Breast epithelium (tissue), 4 donors: ENCODE measurements at places on chromosomes 2 and 18. TPM values are rescaled to one million over a fixed set of nuclear protein-coding genes. Genes with fewer than 3 reads are reported as not detected.

Gene REG3A
- not detected for total RNA-seq

Gene PAX8
- total RNA-seq = under 0.01 TPM

DNA sequence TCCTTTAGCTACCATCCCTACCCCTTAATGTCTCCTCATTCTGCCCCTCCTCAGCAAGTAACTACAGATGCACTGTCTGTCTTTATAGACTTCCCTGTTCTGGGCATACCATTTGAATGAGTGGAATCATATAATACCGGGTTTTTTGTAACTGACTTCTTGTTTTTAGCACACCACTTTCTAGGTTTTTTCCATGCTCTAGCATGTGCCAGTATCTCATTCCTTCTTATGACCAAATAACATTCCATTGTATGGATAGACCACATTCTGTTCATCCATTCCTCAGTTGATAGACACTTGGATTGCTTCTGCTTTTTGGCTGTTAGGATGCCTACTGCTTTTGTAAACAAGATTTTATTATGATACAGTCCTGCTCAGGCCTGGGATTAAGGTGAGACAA, 154.7 kb downstream of the TSN start:
- no peak for DNase-seq

Gene DSG4
- not detected for total RNA-seq

Gene RIT2
- not detected for total RNA-seq

DNA sequence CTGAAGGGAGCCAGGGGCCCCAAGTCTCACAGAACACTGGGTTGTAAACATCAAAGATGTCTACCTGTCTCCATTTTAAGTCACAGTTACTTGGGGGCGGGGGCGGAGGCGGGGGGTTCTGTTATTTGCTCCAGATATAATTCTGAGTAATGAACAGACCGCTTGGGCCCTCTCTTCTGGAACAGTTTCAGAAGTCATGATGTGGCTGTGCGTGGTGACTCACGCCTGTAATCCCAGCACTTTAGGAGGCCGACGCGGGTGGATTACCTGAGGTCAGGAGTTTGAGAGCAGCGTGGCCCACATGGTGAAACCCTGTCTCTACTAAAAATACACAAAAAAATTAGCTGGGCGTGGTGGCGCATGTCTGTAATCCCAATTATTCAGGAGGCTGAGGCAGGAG, 157.9 kb upstream of the APCDD1 start:
- DNase-seq = no peak
